Stimulated activated CD4-positive, alpha-beta T cell treated with anti-CD3 and anti-CD28 coated beads, Interleukin-4, amount 100 ng/mL, for 1 hour (primary cell): ENCODE measurements at places on chromosomes 11 and 22.

- DNase-seq: no peak
These were observed 100.5 kb downstream of the RASSF10 start for GRCh38 chr11:13109616-13110015.

DNA sequence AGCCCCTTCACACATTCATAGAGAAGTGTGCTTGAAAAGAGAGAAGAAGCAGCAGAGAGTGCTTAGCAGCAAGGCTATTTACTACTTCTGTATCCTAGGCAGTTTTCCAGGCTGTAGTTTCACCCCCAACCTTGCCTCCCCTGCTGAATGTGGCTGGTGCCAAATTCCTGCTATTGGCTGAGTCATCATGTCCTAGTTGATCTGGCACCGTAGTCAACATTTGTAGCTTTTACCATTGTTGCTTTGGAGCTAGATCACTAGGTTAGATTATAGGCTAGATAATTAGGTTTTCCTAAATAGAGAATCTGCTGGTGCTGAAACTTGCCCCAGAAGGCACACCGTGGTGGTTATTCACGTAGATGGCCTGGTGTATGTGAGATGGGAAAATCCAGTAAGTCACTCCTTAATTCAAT, 32.7 kb downstream of the ARHGAP42 start:
- DNase-seq: no peak

- DNase-seq: no peak
These were observed 73.8 kb downstream of the STIM1 start for GRCh38 chr11:3929232-3929631.

DNA sequence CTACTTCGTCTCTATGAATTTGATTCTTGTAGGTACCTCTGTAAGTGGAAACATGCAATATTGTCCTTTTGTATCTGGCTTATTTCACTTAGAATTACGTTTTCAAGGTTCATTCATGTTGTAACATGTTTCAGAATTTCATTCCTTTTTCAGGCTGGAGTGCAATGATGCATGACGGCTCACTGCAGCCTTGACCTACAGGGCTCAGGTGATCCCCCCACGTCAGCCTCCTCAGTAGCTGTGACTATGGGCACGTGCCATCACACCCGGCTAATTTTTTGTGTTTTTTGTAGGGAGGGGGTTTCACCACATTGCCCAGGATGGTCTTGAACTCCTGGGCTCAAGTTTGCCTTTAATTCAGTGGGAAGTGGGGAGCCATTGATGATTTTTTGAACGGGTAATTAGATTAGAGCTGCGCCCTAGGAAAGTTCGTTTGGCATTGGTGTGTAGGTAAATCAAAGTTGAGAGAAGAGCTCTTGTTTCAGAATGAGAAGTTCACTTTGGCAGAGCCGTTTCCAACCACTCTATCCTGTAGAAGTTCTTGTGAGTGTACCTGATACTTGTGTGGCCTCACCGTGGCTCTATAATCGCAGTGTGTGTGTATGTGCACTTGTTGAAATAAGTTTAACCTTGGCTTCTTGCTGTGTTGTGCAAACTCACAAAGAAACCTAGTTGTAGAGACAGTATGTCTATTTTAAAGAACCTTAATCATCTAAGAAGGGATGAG, 115.9 kb downstream of the NAV2 start:
- no peak for DNase-seq

DNA sequence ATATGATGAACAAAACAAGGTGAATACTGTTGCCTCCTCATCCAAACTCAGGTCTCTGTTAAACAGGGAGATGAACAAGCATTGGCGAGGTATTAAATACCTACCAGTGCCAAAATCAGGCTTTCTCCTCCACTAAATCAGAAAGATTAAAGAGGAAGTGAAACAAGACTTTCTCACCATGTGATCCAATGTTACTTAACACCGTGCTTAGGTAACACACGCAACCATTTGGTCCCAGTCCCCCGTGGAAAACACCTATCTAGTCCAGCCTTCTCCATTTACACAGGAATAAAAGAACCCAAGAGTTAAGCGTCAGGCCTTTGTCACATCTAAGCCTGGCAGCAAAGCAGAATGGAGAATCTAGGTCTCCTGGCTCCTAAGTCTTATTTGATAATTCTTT, 34.5 kb downstream of the TENM4 start:
- no peak for DNase-seq

- no peak for DNase-seq
These were observed 18.4 kb downstream of the TSPAN4 start for GRCh38 chr11:861105-861479.

DNA sequence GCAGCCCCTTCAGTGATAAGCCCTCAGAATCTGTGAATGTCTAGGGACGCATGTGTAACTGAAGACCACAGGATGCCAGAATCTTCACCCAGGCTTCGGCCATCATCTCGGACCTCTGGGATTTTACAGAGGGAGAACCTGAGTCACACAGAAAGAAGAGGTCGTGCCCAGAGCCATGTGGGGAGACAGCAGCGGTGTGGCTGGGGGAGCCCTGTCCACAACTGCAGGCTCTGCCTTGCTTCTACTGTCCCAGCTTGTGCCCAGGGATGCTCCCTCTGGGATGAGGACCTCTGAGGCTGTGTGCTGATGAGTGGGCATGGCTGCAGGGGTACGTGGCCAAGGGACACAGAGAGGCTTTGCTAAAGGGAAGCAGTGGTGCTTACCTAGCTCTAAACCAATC, 582.0 kb downstream of the TBC1D22A start:
- no peak for DNase-seq

DNA sequence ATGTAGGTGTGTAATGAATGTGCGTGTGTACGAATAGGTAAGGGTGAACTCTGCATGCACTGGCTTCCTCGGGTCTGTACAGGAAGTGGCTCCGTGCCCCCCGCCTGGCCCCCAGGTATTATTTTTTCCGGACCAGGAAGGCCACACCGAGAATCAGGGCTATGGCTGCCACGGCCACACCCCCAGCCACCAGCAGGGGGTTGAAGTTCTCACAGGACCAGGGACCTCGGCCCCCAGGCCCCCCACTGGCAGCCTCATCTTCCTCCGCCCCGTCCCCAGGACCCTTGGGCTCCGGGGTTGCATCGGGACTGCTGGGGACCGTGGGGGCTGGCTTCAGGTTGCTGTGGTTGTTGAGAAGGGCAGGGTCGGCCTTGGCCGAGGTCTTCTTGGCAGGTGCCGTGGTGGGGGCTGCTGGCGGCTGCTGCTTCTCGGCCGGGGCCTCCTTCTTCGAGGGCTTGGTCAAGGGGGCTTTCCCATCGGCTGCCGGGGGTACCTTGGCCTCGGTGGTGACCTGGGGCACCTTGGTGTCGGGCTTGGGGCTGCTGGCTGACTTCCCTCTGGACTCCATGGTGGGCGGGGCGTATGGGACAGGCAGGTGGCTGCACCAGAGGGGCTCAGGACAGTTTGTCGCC, 1.8 kb downstream of the CEND1 start:
- no peak for DNase-seq

- DNase-seq: no peak
These were observed 44.7 kb upstream of the CAPRIN1 start for GRCh38 chr11:34006876-34007275.

GRCh38 chr11:72985645-72986044, 156.5 kb downstream of the FCHSD2 start:
- DNase-seq: no peak

GRCh38 chr11:117092951-117093590, 5.2 kb downstream of the SIK3 start:
- no peak for DNase-seq

DNA sequence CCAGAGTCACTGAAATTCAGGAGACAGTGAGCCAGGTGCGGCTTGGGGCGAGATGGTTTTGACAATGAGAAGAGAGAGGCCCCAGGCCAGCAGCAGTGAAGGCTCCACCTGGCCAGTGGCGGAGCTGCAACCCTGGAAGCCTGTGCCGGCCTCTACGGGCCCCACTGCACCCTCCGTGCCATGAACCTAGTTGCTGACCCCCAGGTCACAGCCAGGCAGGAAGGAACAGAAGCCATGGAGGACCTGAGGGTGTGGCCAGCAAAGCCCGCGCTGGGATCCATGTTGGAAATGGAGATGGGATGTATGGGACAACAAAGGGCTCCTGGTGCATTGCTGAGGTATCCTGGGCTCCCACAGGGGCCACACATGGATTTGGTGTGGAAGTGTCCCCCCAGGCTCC, 1528.5 kb downstream of the BRD1 start:
- DNase-seq: no peak

DNA sequence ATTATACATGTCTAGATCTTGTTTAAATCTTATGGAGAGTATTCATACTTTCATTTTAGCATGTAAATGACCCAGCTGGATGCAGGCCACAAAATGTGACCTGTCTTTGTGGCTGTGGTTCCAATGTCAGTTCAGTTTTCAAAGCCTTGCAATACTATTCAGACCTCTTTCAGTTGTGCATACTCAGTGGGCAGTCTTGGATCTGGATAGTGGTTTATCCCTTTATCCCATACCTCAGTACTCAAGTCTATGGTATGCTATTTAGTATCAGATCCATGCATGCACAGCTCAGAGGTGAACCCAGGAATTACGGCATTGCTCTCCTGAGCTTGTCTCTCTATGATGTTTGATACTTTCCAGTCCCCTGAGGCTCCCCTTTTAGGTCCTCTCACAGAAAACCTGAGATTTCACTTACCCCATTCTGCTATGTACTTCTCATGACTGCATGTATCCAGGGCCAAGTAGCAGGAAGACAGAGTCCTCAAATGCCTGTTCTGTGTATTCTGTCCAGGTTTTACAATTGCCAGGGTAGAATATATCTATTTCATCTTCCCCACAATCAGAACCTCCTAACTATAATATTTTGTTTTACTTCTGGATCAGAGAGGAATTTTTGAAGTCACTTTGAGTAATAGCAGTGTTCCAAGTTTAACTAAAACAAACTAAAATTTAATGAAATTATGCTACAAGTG, 6.9 kb upstream of the P4HA3 start:
- DNase-seq: no peak

GRCh38 chr11:13862845-13863392, 99.6 kb upstream of the SPON1 start:
- DNase-seq: no peak

DNA sequence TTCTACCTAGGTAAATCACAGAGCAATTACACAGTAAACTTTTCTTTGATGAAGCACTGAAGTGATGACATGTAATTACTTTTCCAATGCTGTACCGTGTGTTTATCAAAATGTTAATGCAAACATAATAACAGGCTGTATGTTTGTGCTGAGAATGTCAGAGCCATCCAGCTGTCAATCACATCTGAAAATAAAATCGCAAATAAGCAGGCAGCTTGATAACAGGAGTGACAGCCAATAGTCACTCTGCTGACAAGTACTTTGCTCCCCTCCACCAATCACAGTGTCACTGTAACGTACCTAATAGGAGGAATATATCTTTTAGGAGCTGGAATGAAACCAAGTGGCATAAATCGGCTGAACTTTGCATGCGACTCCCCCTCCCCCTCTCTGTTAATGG, 119.7 kb downstream of the KIRREL3 start:
- DNase-seq: no peak

DNA sequence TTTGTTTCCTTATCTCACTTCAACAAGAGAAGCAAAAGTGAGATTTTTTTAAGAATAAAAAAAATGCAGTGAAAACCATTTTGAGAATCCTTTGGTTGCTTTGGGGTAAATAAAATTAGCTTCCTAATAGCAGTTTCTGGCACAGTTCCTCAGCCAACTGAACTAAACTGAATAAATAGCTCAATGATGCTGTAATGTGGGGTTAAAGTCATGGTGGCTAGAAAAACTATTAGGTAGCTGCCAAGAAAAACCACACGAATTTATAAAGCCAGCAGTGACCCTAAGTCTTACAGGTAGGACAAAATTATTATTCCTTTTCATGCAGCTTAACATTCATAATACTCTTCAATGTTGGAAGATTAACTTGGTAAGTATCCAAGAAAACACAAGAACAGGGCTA, 142.4 kb downstream of the APIP start:
- no peak for DNase-seq

GRCh38 chr11:28727254-28727653, 619.1 kb downstream of the METTL15 start:
- no peak for DNase-seq

- no peak for DNase-seq
These were observed 10.6 kb downstream of the REXO2 start for GRCh38 chr11:114449845-114450244.

- no peak for DNase-seq
These were observed 90.3 kb downstream of the TMPRSS5 start for GRCh38 chr11:113615773-113616172.

GRCh38 chr22:49946612-49947295, 13.8 kb upstream of the PIM3 start:
- no peak for DNase-seq

DNA sequence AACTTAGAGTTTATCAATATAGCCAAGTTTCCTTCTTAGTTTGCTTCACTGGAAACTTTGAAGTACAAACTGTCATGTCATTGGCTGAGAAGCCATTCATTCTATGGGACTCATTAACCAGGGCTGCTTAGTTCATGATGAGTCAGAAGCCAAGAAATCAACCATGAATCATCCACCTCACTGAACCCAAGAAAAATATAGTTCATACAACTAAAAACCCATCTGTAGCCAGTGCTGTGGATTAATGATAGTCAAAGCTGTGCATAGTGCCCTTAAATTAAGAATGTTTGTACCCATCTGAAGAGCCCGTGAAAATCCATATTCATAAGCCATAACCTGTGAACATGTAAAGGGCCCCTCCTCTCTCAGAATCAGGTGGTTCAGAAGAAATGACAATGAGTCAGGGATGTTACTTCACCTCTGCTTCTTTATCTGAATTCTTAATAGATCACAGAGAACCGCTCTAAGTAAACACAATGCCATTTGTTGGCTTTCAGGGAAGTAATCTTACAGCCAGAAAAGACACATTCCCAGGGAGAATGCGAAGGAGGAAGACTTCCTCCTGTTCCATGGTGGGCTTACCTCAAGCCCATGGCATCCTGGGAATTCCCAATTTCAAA, 25.4 kb downstream of the MMP20 start:
- DNase-seq: no peak

GRCh38 chr11:61769169-61769920, 16.9 kb downstream of the MYRF start:
- DNase-seq: no peak

- DNase-seq: no peak
These were observed 178.7 kb downstream of the CADM1 start for GRCh38 chr11:115325523-115325922.

- no peak for DNase-seq
These were observed 12.9 kb downstream of the CDC45 start for GRCh38 chr22:19492504-19493174.

- DNase-seq: no peak
These were observed 17.3 kb downstream of the GALNT18 start for GRCh38 chr11:11604370-11604990.

DNA sequence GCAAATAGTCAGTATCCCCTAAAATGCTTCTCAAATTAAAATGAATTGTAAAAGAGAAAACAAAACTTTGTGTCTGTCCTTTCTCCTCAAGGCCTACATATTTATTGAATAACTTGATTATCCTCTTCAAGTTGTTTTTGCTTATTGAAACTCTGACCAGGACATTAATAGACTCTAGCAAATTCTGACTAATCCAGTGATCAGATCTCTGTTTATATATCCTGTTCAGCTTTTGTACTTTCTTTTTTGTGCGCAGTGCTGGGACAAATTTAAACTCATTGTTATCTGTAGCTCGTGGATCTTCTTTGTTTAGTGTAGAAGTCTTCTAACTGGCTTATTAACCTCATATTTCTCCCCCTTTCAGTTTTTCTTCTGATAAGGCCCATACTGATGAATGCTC, 139.9 kb upstream of the SORL1-AS1 start:
- DNase-seq: no peak
